NCI-H2171 (cell line): ENCODE measurements at places on chromosomes 5 and 9.
A peak's percentile ranks its signal among the peaks of the same experiment; 100 is the strongest.

GRCh38 chr9:21042466-21042865 lies 11.0 kb upstream of the HACD4 start:
- no peak for DNase-seq

GRCh38 chr9:227860-228259 lies 13.2 kb downstream of the DOCK8 start:
- no peak for DNase-seq

- peak; percentile 54 for DNase-seq
Observed at GRCh38 chr9:96219026-96219899, 82.7 kb downstream of the HSD17B3 start.

DNA sequence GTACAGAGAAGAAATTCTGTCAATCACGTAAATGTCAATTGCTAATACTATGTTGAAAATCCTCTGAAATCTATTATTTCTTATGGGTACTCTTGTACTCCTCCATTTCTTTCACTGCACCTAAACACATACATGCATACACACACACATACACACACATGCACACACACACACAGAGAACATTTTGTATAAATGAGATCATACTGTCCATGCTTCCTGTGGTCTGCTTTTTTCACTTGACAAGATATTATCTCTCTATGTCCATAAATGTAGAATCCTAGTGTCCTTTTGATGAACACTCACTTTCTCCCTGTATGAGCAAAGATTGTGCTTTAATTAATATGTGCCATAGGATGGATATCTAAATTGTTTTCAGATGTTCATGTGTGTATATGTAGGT lies 32.7 kb upstream of the TLR4 start:
- no peak for DNase-seq

GRCh38 chr5:24280215-24280614 lies 364.6 kb downstream of the CDH10 start:
- DNase-seq: no peak

DNA sequence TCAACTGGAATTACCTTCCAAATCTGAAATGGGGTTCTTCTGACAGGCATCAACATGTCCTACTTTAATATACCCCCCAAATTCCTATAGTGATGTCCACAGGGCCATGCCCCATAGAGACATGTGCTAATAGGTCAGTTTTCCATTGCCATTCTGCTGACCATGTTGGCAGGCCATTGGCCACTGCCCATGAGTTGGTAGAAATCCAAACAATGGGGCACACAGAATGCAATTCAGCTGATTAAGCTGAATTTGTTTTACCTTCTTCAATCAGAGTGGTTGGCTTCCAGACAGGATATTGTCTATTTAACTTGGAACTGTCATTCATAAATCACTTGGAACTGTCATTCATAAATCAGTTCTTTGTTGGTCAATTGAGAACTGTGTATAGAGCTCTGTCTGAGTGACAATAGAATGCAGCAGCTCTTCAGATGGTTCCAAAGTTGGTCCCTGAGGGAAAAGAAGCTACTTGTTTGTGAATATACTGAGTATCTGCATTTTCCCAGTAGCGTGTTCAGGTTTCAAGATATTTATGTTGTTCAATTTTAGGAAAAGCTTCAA lies 336.9 kb downstream of the DRD1 start:
- no peak for DNase-seq

- no peak for DNase-seq
Observed at GRCh38 chr9:105673850-105674387, 11.7 kb downstream of the TAL2 start.

GRCh38 chr9:129489838-129490582 lies 130.9 kb downstream of the C9orf50 start:
- no peak for DNase-seq

DNA sequence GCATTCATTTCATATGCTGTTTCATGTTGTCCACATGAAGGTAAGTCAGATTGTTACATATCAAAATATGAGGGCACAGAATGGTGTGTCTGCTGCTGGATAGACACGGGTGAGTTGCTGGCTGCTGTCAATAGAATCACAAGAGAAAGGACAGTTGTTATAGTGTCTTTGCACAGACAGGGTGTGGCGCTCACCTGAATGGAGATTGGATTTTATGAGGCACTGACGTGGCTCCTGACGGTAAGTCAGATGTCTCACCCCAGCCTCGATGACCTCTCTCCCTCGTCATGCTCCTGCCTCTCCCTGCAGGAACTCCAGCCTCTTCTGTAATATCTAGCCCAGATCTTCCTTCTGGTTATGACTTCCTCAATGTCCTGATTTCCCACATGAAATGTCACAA lies 75.4 kb upstream of the SELENOP start:
- DNase-seq: no peak

DNA sequence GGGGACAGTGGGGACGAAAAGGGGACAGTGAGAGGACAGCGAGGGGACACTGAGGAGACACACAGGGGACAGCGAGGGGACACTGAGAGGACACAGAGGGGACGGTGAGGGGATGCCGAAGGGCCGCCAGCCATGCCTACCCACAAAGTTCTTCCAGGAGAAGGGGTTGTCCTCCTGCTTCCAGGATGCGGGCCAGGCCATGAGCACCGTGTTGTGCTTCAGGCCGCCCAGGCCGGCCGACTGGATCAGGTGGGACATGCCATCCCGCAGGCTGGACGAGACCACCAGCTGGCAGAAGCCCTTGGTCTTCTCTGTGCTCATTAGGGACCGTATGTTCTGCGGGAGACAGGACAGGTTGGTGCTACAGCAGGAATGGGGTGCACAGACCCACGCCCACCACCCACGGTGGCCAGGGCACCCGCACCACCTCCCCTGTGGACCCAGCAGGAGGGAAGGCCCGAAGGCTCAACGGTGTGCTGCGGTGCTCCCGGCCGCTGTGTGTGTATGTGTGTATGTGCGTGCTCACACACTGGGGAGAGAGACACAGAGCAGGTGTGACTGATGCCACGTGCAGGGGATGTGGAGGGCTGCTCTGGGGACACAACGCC lies 46.6 kb downstream of the SLC12A7 start:
- no peak for DNase-seq

DNA sequence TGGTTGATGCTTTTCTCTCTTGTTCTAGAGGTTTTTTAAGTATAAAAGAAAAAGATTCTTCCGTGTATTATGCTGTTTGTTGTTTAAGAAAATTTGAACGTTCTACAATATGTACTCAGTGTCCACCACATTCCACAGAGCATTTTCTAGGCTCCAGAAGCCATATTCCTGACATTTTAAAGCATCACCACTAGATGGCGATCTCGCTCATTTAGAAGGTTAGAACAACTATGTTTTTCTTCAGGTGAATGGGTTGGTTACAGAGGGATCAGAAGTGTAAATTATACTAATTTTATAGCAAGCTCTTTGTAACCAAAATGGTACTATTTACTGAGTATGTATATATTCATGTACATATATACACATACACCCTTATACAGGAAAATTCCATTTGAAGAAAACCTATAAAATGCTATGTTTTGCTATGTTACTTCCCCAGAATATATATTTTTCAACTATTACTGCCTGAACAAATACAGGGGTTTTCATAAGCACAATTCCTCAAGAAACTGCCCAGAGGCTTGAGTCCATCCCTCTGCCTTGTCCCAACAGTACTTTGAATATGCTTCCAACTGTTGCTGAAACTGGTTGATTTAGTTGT lies 284.3 kb downstream of the CCDC171 start:
- peak; percentile 2 for DNase-seq
